ENCODE measurements at places on chromosomes 6 and 20.

- DNase-seq = no peak
Measured at GRCh38 chr6:120302041-120302440, 952.5 kb upstream of the MAN1A1 start.

- no peak for DNase-seq
Measured at GRCh38 chr6:154239392-154239791, 117.2 kb downstream of the IPCEF1 start.

DNA sequence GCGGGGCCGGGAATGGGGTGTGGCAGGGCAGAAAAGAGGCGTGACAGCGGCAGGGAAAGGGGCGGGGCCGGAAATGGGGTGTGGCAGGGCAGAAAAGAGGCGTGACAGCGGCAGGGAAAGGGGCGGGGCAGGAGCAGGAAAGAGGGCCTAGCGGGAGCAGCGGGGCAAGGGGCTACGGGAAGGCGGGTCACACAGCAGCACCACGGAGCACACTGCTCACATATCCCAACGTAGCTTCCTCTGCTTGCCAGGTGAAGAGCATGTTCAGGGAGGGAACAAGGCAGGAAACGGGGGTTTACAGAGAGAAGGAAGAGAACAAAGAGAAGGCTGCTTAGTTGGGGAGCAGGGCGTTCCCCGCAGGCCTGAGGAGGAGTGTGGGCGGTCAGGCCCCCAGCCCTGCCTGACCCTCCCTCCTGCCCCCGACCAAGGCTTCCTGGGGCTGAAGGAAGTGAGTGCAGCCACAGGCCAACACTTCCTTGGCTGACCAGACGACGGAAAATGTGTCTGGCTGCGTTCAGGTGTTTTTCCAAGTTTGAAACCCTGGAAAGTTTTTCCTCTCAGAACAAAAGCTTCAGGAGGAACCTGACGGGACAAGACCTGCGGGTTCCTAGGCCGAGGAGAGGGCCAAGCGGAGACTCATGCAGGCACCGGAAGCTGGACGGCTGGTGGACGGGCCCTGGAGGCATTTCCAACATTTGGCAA lies 13.8 kb downstream of the UCKL1 start:
- no peak for DNase-seq

GRCh38 chr20:19777315-19777714 lies 19.3 kb downstream of the RIN2 start:
- DNase-seq = no peak

DNA sequence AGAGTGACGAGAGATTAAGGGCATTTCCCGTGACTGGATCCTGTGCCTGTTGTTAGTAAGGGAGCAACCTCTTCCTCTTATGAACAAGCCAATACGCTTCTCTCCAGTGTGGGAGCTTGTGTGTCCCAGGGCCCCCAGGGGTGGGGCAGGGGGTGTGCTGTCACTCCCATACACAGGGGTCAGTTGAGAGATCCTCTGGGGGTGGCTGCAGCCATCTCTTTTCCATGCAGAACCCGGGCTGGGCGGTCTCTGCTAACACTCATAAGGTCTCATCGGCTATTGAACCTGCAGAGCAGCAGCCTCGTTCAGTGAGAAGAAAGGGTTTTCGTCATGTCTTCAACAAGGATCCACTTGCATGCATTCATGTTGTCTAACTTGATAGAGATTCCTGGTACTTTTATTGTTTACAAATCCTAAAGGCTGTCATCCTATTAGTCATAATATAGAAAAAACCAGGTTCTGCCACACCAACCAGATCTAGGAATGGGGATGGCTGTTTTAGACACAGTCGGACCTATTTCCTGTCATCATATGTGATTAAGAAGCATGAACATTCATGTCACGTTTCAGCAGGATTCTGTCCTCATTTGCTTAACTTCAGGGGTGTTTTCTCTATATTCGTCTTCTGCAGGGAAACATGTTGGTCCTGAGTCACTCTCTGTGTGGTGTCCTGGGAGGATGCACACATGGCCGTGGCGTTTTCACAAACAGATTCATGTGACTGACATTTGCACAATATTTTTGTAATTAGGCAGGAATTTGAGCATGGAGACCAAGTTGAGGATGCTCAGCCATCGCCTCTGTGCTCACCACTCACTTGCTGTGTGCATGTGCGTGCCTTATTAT lies 13.3 kb upstream of the THBS2 start:
- no peak for DNase-seq
